ENCODE measurements at places on chromosomes 16 and 17.

DNA sequence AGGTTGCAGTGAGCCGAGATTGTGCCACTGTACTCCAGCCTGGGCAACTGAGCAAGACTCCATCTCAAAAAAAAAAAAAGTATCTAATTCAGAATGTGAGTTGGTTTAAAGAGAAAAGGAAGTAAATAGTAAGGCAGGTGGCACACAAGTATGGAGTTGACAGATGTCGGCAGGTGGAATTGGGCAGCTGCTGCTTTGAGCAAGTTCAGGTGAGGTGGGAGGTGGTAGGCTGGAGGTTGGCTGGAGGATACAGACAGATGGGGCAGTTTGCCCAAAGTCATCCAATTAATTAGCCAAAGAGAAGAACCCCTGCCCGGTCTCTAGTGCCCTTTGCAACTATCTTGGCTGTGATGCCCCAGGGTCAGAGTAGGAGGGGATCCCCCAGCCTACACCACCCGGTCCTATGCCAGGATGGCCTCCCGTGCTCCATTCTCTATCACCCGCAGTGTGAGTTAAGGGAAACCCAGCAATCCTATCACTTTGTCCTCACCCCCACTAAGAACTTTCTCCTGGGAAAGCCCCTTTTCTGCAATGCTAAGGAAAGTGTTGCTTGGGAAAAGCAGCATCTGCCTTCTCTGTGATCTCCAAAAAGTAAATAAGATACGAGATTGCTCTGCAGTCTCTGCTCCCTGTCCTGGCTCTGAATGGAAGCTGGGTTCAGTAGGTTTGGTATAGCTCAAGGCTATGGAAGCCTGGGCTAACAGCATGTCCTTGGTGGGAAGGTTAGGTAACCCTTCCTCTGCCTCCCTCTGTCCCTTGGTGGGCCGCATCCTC is 32.2 kb downstream of the SLC12A3 start:
- no peak for DNase-seq

DNA sequence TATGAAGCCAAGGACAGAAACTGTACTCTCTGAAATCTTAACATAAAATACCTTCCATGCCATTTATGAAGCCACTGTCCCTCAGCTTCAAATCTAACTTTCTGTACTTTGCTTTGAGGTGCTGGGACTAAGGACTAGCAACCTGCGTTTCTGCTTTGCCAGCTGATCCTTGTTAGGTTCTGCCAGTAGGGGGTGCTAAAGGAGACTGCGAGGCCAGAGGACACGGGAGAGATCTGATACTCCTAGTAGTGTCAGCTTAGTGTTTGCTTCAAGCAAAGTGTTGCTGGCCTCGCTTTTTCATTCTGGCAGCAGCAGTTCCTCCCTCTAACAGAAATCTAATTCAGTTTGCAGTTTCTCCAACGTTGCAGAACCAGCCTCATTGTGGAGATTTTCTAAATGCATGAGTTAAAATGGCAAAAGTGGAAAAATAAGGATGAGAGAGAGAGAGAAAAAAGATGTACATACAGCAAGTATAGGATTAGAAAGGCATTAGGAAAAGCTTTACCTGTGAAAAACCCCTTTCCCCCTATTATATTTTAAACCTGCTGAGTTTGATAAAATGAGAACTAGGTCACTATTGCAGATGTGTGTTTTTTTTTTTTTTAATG is 297.5 kb downstream of the CA10 start:
- no peak for DNase-seq

DNA sequence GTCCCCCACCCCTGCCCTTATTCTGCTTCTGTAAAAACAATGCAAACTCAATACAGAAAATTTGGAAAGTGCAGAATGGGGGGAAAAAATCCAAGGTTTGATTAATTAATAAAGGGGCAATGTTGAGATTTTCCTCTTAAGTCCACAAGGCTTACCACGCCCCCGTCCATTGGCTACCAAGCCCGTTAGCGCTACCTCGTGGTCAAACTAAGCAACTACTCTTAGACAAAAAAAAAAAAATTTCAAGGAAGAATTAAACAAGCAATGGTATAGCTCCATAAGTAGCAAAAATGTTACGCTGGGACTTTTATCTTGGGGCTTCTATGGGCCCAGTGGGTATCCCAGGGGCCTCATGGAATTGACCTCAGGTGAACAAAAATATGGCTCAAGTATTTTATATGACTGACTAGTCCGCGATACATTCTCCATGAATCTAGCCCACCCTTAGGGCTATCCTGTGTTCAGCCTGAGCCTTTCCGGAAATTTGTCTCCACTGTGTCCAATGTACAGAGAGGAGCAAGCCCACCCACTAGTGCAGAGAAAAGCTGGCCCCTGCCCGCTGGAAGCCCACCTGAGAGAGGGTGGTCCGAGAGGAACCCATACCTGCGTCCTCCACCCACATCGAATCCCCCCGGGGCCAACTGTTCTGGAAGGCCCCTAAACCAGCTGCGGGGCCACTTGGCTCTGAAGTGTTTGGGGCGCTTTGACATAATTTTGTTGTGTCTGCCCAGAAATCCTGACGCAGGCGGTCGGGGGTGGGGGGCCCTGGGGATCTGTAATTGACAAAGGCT is 19.1 kb upstream of the TEX2 start:
- peak; percentile 6 for DNase-seq

- no peak for DNase-seq
Observed at GRCh38 chr17:19421926-19422325, 10.9 kb downstream of the RNF112 start.

DNA sequence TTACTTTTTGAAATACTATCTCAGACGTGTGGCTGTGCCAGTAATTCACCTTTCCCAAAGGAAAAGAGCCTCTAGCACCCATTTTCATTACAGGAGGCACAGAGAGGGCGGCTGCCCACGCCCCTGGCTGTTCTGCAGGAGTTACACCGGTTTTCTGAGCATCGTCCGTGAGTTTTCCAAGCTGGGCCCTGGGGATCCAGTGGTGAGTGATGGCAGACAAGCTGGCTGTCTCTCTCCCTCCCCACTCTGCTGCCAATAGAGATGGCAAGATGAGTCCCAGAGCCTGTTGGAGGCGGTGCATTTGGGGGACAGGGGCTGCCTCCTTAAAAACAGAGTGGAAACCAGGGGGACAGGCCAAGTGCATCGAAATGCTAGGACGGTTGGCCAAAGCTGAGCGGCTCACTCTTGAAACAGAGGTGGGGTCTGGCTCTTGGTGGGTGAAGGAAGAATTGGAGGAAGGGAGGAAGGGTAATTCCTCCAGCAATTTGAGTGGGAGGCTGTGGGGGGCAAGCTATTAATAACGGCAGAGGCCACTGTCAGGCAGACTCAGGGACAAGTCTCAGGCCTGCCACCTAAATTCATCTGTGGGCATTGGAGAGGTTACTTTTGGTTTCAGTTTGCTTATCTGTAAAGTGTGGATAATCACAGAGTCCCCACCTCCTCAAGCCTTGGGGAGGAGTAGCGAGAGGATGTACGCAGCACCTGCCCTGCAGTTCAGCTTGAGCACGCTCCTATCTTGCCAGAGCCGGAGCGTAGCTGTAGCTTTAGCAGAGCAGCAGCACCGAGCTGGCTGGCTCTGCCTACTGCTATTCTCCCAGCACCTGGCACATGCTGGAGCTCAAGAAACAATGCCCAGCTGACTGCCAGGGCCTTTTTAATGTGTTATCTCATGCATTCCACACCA is 7.5 kb upstream of the NOS2 start:
- peak; percentile 15 for DNase-seq

- no peak for DNase-seq
Observed at GRCh38 chr17:65182233-65182632, 45.1 kb downstream of the RGS9 start.

DNA sequence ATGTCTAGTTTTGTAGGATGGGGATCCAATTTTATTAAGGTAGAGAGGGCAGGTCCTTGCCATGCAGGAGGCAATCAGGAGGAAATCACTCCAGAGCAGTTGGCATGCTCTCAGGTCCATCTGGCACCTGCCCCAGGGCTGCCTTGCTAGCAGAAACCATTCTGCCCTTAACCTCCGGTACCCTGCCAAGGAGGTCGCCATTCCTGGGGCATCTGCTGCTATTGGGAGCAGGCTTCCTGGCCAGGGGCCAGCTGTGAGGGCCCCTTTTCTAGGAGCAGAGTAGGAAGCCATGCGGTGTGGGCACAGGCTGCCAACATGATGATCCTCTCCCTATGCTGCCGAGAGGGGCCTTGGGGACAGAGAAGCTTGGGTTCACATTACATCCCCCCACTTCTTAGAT is 47.6 kb upstream of the MGAT5B start:
- no peak for DNase-seq

DNA sequence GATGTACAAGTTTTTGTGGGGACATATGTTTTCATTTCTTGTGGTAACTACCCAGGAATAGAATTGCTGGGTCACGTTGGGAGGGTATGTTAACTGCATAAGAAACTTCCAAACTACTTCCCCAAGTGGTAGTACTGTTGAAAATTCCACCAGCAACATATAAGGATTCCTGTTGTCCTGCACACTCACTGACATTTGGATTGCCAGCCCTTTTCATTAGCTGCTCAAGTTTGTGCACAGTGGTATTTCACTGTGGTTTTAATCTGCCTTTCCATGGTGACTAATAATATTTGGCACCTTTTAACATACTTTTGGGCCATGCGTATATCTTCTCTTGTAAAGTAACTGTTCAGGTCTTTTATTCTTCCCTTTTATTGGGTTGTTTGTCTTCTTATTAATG is 103.3 kb downstream of the GNAO1 start:
- no peak for DNase-seq

DNA sequence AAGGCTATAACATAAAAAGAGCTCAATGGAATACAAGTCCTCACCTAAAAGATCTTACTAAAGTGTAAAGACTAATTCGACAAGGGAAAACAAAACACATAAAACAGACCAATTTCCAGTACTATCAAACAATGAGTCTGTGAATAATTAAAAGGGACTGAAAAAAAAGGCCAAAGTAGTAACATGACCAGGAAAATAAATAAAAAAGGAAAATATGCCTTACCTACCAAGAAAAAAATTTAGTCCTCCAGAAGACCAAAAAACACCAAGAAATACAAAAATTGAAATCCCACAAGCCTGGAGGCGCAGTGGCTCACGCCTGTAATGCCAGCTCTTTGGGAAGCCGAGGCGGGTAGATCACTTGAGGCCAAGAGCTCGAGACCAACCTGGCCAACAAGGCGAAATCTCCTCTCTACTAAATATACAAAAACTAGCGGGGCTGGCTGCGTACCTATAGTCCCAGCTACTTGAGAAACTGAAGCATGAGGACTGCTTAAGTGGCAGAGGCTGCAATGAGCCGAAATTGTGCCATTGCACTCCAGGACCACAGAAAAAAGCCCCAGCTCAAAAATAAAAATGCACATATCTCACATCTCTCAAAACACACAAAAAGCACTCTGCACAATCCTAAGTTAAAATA is 60.8 kb downstream of the TEX14 start:
- DNase-seq, result peak; percentile 9

DNA sequence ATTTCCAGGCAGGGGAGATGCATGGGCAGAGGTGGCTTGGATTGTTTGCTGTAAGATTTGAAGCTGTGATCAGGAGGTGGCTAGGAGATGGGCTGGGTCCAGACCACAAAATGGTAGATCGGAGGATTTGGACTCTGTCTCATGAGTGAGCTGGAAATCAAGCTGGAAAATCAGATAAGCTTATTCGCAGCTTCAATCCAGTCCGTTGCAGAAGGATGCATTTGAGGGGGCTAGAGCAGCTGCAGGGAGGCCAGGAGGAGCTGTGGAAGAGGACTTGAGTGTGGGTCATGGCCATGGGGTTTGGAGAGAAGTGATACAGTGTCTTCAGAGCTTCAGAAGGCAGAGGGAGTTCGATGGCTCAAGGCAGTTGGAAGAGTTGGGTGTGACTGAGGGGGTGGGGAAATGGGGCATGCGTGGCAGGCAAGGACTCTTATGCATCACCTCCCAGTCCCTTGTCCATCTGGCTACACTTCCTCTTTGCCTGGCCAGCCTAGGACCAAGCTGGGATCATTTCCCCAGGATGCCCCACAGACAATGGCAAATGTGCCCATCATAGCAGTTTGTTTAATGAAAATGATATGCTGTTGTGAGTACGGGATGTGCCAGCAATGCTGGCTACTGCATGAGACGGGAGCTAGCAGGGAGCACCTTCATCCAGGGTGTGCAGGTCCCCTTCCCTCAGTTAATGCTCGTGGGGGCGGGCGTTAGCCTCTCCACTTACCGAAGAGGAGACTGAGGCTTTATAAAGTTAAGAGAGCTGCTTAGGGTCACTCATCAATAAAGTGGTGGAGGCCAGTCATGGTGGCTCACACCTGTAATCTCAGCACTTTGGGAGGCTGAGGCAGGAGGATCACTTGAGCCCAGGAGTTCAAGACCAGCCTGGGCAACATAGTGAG is 20.6 kb downstream of the QPRT start:
- no peak for DNase-seq

GRCh38 chr17:80717720-80718083 is 173.1 kb downstream of the RPTOR start:
- DNase-seq, result no peak

DNA sequence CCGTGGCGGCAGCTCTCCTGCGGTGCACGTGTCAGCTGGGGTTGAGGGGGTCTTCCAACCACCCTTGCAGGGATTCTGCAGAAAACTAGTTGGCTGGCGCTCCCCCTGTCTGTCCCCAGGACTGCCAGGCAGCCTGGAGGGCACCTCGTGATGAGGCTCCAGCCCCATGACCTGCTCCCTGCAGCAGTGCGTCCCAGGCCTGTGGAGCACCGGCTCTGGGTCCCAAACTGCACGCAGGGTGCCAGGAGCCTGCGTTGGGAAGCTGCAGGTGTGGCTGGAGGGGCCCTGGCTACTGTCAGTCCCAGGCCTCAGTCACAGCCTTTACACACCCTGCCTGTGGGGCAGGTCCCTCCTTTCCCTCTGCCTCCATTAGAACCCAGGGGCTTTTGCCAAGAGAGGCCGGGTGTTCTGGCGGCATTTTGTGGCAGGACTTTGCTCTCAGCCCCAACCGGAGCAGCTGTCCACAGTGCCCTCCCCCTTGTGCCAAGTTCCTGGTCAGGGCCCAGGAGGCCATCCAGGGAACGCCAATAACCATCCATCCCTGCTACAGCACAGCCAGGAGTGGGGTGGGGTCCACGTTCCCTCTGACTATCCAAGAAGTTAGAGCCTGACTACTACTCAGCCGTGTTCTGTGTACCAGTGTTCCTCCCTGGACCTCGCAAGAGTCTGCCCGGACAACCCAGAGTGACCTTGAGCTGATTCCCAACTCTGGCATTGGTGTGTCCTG is 9.2 kb downstream of the CHMP6 start:
- DNase-seq, result no peak

DNA sequence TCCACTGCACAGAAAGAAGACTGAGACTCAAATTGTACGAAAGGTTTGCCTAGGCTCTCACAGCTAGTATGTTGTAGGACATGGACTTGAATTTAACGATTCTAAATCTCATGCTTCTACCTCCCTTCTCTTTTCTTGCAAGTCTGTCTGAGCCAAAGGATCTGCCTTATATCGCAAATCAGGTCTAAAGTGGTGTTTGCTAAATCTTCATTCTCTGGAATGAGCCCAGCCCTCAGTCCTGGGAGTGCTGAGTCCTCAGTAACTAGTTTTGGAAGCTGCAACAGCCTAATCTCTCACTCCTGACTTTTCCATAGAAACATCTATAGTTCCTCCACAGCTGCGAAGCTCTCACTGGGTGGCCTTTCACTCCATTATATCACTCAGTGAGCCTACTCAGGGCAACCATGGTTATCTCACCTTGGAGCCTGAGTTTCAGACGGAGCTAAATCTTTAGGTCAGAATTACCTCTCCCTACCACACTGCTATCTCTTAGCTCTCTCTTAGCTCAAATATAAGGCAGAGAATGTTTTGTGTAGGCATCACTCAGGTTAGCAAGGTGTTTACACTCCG is 575.5 kb upstream of the C16orf82 start:
- DNase-seq, result no peak

GRCh38 chr16:58127033-58127556 is 2.1 kb downstream of the CFAP20 start:
- DNase-seq, result no peak

Measured in stimulated activated CD8-positive, alpha-beta memory T cell treated with anti-CD3 and anti-CD28 coated beads, Interleukin-15, amount 100 ng/mL, for 1 hour (primary cell).